Stimulated activated CD4-positive, alpha-beta T cell treated with anti-CD3 and anti-CD28 coated beads, Interleukin-1b, Interleukin-23, amount 100 ng/mL, for 4 hours (primary cell): ENCODE measurements at places on chromosomes 1 and 21.

GRCh38 chr1:59046134-59046533, 250.8 kb upstream of the FGGY start:
- no peak for DNase-seq

GRCh38 chr1:170126696-170127095, 19.1 kb upstream of the NTMT2 start:
- no peak for DNase-seq

GRCh38 chr1:154115180-154115579, 39.7 kb downstream of the NUP210L start:
- no peak for DNase-seq

GRCh38 chr1:1120866-1121591, 5.1 kb upstream of the C1orf159 start:
- no peak for DNase-seq

DNA sequence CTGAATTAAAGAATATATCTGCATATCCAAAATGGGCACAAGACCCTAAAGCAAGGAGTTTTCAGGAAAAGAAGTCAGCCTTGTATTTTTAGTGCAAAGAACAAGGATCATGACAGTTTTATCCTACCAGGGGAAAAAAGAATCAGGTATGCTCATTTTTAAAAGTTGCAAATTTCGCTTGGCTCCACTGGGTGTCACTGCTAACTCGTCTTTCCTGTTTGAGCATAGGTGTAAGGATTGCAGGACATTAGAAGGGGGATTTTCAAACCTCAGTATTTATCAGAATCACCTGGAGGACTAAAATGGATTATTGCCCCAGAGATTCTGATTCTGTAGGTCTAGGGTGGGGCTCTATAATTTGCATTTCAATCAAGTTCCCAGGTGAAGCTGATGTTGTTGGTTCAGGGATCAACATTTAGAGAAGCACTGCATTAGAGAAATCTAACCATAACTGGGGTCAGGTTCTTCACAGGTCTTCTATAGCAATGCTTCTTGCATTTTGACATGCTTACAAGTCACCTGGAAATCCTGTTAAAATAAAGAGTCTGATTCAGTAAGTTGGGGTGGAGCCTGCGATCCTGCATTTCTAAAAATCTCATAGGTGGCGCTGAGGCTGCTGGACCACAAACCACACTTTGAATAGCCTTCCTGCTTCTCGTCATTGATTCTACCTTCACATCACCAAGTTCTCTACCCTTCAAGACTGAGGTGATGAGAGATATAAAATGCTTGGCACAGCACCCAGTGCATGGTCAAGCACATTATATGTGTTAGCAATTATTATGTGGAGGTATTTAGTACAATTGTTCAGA, 39.6 kb downstream of the NUF2 start:
- DNase-seq, result no peak
